Kasumi-1 (cell line): ENCODE measurements at places on chromosomes 4 and X.

DNA sequence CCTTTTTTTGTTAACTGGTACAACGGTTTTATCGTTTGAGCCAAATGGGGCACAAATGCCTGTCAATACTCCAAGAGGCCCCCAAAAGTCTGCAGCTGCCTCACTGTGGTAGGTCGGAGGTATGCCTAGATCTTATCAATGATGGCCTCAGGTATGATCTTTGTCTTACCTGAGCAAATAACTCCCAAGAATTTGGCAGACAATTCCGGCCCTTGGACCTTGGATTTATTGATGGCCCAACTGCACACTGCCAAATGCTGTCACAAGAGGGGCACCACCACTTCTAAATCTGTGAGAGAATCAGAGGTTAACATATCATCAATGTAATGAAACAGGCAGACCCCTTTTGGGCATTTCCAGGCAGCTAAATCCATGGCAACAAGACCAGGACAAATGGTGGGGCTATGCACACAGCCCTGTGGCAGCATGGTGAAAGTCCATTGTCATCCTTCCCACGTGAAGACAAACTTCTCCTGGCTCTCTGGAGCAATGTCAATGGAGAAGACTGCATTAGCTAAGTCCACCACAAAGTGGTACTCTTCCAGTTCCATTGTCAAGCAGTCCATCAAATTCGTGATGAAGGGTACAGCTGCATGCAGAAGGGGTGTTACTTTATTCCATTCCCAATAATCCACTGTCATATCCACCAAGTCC, 28.6 kb downstream of the CXCL13 start:
- no peak for DNase-seq

DNA sequence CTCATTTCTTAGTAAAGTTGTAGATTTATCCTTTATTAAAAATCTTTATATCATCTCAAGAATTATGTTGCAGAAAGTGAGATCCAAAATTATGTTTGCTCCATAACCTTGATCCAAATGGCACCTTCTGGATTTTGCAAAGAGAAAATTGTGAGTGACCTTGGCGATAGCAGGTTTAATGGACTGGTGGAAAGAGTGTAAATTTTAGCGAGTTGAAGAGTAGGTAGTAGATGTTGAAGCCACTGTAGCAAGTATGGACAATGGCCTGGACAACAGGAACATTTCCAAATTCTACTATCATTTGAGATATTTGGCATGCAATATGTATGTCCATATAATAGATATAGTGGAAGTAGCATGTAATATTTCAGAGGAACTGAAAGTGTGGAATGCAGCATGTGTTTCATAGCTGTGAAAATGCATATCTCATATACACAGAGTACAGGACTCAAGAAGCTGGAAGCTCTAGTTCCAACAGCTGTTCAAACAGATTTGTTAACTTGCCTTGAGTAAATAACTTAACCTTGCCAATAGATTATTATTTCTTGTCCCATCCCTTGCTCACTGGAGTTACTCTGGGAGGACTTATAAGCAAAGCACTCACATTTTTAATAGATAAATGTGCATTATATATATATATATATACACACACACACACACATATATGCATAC, 152.5 kb upstream of the TLL1 start:
- no peak for DNase-seq

- no peak for DNase-seq
Measured at GRCh38 chr4:80229128-80229527, 31.8 kb downstream of the PRDM8 start.

- DNase-seq, result no peak
Measured at GRCh38 chr4:4521136-4521535, 20.7 kb downstream of the STX18 start.

- no peak for DNase-seq
Measured at GRCh38 chr4:117434424-117434823, 349.0 kb upstream of the TRAM1L1 start.

- no peak for DNase-seq
Measured at GRCh38 chrX:129836827-129837226, 6.9 kb downstream of the ZDHHC9 start.

- DNase-seq, result no peak
Measured at GRCh38 chr4:78625073-78625472, 73.5 kb downstream of the ANXA3 start.

GRCh38 chrX:110755061-110755460, 40.6 kb downstream of the CHRDL1 start:
- no peak for DNase-seq
